ENCODE measurements at places on chromosomes 3 and 15.

GRCh38 chr3:32860499-32860898, 42.7 kb downstream of the TRIM71 start:
- DNase-seq: no peak

DNA sequence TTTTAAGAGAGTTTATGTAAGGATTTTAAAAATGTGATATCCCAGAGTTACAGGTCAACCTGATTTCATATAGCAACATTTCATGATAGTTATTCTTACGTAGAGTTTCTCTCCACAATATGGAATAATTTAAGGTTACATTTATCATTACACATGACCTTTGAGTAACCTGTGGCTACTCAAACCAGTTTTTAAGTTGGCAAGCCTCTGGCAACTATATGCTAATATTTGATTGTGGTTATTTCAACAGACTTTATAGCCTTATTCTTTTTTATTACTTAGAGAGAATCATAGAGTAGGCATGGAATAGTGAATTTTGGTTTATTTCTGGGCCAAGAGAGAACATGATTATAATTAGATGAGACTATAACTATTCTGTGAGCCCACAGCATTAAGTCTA, 504.9 kb downstream of the NLGN1 start:
- no peak for DNase-seq

- DNase-seq: no peak
Observed at GRCh38 chr3:55512571-55513343, 25.7 kb upstream of the WNT5A start.

- DNase-seq: no peak
Observed at GRCh38 chr3:154819491-154819890, 260.6 kb upstream of the MME start.

DNA sequence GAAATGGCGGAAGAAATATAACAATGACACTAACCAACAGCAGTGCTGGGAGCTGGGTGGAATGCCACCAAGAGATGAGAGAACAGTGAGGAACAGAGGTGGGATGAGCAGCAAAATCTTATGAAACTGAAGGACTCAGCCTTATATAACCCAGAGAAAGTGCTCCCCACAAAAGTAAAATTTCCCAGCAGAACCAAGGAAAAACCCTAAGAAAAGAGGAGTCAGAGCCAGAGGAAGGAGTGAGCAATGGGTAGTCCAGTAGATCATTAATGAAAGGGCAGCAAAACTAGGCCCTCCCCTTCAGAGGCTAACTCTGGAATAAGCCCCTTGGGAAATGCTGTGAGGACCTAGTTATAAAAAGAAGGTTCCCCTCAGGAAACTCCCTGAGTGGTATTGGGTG, 24.7 kb upstream of the UBE2E1 start:
- DNase-seq: no peak

- DNase-seq: no peak
Observed at GRCh38 chr3:142706321-142707127, 17.3 kb upstream of the TRPC1 start.

DNA sequence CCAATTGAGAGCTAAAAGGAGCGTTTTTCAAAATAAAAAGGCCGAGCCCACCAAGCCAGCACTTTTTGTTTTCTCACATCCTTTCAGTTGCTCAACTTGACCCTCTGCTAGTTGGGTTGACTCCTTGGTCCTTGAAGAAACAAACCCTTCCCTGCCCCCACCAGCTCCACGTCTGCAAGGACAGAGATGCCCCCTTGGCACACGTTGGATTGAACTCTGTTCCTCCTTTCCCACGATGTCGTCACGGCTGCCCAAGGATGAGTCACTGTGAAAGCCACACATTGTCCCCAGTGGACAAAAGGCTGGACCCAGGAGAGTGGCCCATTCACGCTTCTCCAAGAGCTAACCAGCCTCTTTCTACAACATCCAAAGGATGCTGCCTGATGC, 43.0 kb upstream of the SPATA12 start:
- no peak for DNase-seq

DNA sequence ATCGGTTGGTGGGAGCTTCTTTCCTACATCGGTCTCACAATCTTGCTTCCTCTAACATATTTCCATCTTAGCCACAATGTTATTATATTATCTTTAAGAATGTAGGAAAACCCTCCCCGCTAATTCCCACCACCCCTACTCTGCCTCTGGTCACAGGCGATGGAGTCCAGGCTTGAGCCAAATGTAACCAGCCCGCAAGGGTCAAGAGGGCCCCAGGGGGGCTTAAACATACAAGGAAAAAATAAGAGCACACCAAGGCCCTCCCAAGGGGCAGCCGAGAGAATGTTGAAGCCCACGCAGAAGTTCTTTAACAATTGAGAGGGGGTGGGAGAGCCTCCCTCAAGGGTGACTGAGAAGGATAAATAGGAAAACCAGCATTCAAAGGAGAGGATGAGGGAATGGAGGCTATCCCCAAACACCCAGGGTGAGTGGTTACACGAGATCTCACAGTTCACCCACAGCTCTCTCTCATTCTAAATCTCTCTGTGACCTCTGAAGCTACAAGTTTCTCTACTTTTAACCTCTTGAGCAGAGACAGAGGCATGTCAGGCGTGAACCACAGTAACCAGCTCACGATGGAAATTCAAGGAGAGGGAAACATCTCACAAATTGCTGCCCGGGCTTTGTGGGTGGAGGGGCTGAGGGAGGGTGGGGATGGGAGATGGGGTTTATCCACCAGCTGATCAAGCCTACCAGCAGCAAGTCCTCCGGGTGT, 31.4 kb upstream of the UACA start:
- no peak for DNase-seq

DNA sequence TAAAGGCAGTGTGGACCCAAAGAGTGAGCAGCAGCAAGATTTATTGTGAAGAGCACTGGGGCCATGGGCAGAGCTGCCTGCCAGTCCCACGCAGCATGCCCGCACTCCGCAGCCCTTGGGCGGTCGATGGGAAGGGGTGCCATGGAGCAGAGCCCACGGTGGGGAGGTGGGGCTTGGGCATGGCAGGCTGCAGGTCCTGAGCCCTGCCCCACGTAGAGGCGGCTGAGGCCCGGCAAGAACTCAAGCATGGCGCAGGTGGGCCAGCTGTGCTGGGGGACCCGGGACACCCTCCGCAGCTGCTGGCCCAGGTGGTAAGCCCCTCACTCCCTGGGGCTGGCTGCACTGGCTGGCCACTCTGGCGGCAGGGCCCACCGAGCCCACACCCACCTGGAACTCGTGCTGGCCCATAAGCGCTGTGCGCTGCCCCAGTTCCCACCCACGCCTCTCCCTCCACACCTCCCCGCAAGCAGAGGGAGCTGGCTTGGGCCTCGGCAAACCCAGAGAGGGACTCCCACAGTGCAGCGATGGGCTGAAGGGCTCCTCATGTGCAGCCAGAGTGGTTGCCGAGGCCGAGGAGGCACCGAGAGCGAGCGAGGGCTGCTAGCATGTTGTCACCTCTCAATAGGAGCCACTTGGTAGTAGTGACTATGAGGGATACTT, 1218.8 kb upstream of the EPHA6 start:
- DNase-seq: no peak

DNA sequence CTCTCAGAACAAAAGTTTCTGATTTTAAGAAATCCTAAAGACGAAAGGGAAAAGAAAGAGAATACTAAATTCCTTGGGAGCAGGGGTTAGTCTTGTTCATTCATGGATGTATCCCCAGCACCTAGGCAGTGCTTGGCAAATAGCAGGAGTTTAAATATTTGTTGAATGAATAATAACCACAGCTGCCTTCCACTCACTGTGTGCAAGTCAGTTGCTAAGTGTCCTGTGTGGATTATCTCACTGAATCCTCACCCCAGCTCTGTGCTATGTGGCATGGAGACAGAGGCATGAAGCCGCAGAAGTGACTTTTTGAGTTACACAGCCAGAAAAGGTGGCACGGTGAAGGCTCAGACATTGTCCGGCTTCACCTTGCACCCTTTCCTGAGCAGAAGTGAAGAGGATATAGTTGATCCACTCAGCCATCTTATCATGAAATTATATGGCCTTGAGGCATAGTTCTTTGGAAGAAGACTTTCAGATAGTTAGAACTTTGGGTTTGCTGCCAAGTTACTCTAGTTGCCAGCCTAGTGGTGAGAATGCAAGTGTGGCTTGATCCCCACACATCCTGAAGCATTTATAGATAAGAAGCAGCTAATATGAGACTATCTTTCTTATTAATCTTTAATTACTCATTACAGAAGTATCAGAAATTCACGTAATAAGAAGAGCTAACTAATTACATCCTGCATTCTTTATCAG, 355.5 kb downstream of the LRTM1 start:
- no peak for DNase-seq

All from stimulated activated CD4-positive, alpha-beta T cell treated with anti-CD3 and anti-CD28 coated beads, Interleukin-1b, Interleukin-23, amount 100 ng/mL, for 1 hour (primary cell).